ENCODE measurements at places on chromosomes 11 and 22.

DNA sequence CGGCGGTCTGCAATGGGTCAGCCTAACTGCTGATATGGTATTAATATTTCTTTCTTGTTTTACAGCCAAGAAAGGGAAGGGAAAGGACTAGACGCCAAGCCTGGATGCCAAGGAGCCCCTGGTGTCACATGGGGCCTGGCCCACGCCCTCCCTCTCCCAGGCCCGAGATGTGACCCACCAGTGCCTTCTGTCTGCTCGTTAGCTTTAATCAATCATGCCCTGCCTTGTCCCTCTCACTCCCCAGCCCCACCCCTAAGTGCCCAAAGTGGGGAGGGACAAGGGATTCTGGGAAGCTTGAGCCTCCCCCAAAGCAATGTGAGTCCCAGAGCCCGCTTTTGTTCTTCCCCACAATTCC lies 1.9 kb downstream of the MDK start:
- H3K4me1 ChIP-seq: peaks cover 19% of the 10 kb centered on the region
- peaks cover 3% of the 10 kb centered on the region for H3K36me3 ChIP-seq
- peaks cover 29% of the 10 kb centered on the region for H3K27me3 ChIP-seq

- H3K4me1 ChIP-seq: peaks cover 29% of the 10 kb centered on the region
- H3K27ac ChIP-seq: no peak overlapping the region
- H3K4me3 ChIP-seq: no peak overlapping the region
- DNase-seq: peak; percentile 20
- no peaks in the 10 kb centered on the region for H3K27me3 ChIP-seq
- no peaks in the 10 kb centered on the region for H3K36me3 ChIP-seq
These were observed 14.8 kb downstream of the EXT2 start for GRCh38 chr11:44110231-44110679.

GRCh38 chr22:24271386-24271854 lies 789 bp downstream of the SPECC1L start:
- no peak for DNase-seq
- H3K27ac ChIP-seq: peak overlapping the region; percentile 92
- H3K4me1 ChIP-seq: peaks cover 39% of the 10 kb centered on the region
- H3K27me3 ChIP-seq: no peaks in the 10 kb centered on the region
- peak overlapping the region; percentile 76 for H3K4me3 ChIP-seq

- H3K4me1 ChIP-seq: peaks cover 18% of the 10 kb centered on the region
- H3K4me3 ChIP-seq: no peak overlapping the region
- no peaks in the 10 kb centered on the region for H3K27me3 ChIP-seq
- DNase-seq: no peak
- no peak overlapping the region for H3K27ac ChIP-seq
These were observed 69.1 kb upstream of the APOA1 start for GRCh38 chr11:116906479-116906878.

DNA sequence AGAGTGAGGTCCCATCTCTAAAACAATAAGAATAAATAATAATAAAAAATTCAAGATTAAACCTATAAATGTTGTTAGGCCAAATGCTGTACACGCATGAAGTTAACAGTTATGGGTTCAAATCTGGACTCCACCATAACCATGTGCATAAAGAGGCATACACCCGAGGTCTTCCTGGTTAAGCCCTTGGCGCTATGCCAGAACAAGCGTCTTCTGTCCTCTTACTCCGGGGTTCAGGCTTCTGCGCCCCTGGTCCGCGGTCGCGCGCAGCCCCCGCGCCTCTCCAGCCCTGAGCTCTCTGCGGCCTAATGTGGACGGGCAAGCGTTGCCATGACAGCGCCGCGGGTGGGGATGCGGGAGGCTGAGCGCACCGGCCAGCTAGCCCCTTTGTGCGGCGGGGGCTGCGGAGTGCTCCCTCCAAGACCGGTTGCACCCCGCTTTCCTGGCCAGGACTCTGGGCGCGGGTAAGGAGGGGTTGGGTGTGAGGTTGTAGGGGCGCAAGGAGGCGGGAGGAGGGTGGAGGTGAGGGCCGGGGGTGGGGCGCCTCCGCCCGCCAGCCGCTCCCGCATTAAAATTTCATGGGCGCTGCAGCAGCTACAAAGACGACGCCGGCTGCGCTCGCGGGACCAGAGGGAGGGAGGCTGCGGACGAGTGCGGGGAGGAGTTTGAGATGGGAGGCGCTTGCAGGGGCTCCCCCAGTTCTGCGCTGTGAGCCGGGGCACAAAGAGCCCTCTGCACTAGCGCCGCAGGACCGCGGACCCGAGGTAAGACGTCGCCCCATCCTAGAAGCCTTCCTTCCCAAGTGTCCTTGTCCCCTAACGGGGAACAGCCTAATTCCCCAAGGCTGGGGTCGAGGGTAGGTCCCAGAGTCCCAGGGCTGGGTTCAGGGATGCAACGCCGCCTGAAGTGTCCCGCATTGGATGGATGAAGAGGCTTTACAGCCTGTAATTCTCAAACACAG lies at the start of gene MIAT:
TSS of gene MIAT (plus strand) at position 698 of the 961 bp plus-strand sequence.
- H3K27me3 ChIP-seq: peaks cover 31% of the 10 kb centered on the region
- H3K27ac ChIP-seq: no peak within 1 kb of the TSS
- no peaks in the 10 kb centered on the region for H3K36me3 ChIP-seq
- no peak within 1 kb of the TSS for H3K4me3 ChIP-seq
- peaks cover 14% of the 10 kb centered on the region for H3K4me1 ChIP-seq

- H3K27ac ChIP-seq: peak within 1 kb of the TSS; percentile 76
- H3K4me3 ChIP-seq: peak within 1 kb of the TSS; percentile 66
- H3K27me3 ChIP-seq: no peaks in the 10 kb centered on the region
These were observed at the start of gene TCIRG1 for GRCh38 chr11:68038718-68039525. TCIRG1 (plus strand) TSS chr11:68039025; CDS start chr11:68041272, 2,247 bp downstream.

- H3K27ac ChIP-seq: no peak overlapping the region
- no peak overlapping the region for H3K4me3 ChIP-seq
- DNase-seq: no peak
- no peaks in the 10 kb centered on the region for H3K36me3 ChIP-seq
These were observed 30.7 kb downstream of the PRR5L start for GRCh38 chr11:36326524-36327419.

- no peak overlapping the region for H3K4me3 ChIP-seq
- no peak for DNase-seq
- no peaks in the 10 kb centered on the region for H3K36me3 ChIP-seq
- no peaks in the 10 kb centered on the region for H3K27me3 ChIP-seq
These were observed 15.9 kb downstream of the NUP98 start for GRCh38 chr11:3781423-3781822.

GRCh38 chr11:112670806-112671570 lies 290.2 kb upstream of the NCAM1 start:
- no peak overlapping the region for H3K27ac ChIP-seq
- H3K4me3 ChIP-seq: no peak overlapping the region
- no peaks in the 10 kb centered on the region for H3K27me3 ChIP-seq
- H3K4me1 ChIP-seq: no peaks in the 10 kb centered on the region

- no peak overlapping the region for H3K27ac ChIP-seq
- H3K36me3 ChIP-seq: no peaks in the 10 kb centered on the region
- H3K4me1 ChIP-seq: peaks cover 23% of the 10 kb centered on the region
- no peak for DNase-seq
- H3K4me3 ChIP-seq: no peak overlapping the region
These were observed 14.0 kb upstream of the ACR start for GRCh38 chr22:50723991-50724390.
